ENCODE measurements at places on chromosomes 12 and 14.

GRCh38 chr14:101875727-101876554, 88.4 kb upstream of the DYNC1H1 start:
- no peak for DNase-seq

DNA sequence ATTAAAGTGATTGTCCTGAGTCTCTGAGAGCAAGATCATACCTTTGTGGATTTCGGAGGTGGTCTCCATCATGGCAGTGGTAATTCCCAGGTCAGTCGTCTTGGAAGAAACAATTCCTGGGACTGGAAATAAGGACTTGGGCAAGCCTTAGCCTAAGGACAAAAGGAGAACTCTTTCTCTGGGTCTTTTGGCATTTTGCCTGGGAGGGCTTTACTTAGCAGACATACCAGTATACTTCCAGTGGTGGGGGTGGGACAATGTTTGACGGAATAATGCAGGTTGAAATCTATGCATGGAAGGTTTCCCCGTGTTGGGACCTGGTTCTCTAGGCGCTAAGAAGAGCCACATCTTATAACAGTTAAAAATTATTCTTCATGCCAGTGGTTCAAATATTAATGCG, 70.4 kb upstream of the USP44 start:
- DNase-seq: no peak

GRCh38 chr14:105576525-105577088, 50.2 kb downstream of the TMEM121 start:
- no peak for DNase-seq

DNA sequence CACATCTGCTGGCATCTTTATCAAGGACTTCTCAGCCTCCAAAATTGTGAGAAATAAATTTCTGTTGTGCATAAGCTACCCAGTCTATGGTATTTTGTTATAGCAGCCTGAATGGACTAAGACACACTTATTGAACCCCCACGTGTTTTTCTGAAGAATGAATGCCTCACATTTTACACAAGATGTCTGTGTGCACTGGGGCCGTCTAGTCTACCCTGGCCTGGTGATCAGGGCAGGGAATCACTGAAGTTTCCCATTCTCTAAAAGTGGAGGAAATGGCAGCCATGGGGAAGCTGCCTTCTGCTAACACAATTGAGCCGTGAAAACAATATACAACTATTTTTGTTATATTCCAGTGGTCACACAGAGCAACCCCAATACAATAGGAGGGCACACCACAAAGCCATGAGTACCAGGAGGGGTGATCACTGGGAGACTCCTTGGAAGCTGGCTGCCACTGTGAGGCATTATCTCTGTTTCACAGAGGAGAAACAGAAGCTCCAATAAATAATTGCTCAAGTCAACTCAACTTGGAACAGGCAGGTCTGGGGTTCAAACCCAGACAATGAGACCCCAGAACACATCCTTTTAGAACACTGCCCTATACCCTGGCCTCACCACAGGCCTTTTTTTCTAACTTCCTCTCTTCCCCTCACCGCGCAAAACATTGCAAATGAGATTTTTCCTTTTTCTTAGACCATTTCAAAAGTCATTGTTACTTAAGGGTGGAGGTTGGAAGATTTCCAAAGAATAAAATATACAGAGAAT, 18.3 kb upstream of the LTA4H start:
- no peak for DNase-seq

DNA sequence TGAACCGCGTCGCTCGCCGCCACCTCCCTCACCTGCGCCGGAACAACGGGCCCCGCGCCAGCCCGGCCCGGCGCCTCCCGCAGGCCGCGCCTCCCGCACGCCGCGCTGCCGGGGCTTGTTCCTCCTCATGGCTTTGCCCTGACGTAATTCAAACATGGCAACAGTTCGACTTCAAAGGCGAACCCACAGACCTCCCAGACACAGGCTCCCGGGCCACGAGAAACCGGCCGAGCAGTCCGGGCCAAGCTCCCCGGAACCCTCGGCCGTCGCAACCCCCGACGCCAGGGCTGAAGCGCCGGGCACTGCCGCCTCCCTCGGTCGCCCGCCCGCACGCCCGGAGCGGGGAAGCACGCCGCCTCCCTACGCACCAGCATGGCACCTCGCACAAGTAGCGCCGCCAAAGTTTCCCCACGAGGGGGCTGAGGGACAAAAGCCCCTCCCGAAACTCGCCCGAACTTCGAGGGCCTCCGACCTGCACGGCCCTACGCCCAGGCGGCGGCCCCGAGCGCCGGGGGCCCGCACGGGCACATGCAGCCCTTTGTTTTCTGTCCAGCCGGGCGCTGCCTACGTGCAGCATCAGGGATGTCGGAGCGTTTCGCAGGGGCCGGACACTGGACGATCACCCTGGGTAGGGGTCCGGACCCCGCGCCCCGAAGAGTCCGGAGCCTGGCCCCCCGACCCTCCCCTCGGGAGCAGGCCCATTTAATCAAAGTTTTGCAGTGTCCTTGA, 1.7 kb downstream of the SINHCAF start:
- DNase-seq: peak; percentile 74

DNA sequence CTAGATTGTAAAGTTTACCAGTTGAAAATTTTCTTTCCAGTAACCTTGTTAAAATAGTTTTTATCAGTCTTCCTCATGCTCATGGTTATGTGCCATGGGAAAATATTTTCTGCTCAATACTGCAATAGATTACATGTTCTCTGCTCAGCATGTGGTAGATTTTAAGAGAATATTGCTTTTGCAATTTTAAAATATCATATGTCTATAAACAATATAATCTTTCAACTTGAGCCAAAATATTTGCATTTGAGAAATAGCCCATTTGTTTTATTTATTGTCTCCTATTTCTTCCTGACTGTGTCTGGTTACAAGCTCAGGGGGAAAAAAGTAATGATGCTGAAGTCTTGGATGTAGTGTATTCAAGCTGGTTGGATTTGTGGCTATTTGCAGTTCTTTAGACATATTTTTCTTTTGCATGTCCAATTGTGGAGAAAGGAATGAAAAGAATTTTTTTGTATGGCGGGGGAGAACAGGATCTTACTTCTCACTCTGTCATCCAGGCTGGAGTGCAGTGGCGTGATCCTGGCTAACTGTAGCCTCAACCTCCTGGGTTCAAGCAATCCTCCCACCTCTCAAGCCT, 342.6 kb upstream of the NAV3 start:
- DNase-seq: no peak

DNA sequence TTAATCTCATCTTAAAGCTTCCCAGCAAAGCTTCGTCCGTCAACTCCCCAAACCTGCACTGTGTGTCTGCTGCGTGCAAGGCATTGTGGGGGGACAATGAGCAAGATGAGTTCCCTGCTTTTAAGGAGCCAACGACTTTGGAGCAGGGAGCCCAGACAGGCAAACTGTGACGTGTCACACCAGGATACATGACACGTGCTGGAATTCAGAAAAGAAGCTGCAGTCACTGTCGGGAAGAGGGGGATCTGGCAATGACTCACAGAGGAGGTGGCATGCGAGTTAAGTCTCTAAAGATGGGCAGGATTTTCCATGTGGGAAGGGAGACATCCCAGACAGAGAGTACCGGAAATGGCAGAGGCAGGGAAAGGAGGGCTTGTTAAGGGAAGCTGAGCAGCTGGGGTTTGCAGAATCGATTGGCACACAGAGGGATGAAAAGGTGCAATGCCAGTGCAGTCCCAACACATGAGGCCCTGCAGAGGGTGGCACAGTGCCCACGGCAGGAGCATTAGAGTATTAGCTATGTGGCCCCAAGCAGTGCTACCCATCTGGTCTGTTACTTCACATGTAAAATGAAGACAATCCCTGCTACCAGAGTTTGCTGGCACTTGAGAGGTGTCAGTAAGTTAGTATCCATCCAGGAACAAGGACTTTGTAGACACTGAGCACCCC, 52.9 kb downstream of the SETD3 start:
- DNase-seq: no peak

DNA sequence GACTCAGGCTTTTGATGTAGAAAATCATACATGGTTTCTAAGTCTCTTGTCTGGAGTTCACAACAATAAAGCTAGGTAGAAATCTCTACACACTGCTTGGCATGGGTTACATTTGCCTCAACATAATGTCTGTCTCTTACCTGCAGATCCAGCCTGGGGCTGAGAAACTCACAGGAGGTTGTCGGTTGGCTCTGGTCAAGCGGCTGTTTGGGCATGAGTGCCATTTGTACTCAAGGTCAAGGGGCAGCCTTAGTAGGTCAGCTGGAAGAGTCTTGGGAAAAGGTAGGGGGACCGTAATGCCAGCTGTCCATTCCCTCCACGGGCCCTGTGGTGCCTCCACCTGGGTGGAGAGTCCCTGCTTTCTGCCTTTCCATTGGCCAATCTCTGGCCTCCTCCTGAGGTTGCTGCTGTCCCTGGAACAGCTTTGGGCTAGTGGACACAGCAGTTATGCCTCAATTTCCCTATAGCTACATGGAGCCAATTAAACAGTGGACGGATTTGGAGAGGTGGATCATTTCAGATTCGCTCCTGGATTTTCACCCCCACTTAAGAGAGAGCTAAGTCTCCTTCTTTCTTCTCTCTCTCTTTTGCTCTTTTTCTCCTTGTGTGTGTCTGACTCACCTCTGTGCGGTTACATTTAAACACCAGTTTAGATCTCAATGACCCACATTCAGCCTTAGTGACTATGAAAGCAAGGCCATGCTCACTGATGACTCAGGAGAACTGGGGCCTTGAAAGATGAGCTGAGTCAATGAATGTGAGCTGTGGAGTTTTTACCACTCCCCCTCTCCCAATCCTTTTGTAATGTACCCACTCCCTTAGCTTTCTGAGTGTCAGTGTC, 132.8 kb upstream of the HIF1A start:
- DNase-seq: peak; percentile 87

- DNase-seq: no peak
These were observed 90.3 kb downstream of the STAB2 start for GRCh38 chr12:103677341-103677740.

- no peak for DNase-seq
These were observed 398.5 kb downstream of the FSCB start for GRCh38 chr14:44108601-44109000.

DNA sequence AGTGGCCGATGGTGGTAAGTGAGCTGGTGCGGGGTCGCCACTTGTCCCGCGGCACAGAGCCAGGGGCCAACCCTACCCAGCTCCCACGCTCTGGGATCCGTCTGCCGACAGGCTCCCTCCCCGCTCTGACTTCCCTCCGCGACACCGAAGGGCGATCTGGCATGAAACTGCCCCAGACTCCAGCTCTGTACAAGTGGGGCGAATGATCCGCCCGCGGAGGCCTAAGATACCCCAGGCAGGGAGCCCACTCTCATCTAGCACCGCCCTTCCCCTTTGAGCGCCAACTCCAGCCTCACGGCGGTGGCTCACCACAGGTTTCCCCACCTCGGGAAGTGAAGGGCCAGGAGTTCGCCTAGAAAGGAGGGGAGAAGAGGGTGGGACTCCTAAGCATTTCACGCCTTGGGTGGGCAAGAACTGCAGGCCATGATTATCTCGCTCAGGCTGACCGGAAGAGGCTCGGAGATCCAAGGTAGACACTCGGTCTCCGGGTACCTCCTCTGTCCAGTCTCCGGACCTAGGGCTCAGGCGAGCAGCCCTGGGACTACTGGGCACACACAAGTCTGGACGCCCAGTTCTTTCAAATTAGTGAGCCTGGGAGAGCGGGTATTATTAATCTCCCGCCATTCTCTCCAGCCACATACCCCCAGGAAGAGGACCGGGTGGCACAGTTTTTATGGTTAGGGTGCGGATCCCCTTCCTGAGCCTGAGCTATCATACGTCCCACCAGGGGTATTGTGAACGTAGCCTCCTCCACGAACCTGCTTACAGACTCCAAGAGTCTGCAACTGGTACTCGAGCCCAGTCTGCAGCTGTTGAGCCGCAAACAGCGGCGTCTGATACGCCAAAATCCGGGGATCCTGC, 849 bp downstream of the WNT1 start:
- no peak for DNase-seq

DNA sequence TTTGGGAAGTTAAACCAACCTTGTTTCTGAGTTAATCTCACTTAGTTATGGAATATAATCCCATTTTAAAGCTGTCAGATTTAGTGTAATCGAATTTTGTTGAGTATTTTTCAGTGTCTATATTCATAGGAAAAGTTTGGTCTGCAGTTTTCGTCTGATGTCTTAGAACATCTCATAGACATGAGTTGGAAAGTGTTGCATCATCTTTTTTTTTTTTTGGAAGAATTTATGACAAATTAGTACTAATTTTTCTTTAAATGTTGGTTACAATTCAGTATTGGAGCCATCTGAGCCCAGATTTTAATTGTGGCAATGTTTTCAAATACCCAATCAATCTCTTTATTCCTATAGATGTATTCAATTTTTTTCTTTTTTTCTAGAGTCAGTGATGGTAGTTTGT, 27.9 kb downstream of the C12orf50 start:
- no peak for DNase-seq

DNA sequence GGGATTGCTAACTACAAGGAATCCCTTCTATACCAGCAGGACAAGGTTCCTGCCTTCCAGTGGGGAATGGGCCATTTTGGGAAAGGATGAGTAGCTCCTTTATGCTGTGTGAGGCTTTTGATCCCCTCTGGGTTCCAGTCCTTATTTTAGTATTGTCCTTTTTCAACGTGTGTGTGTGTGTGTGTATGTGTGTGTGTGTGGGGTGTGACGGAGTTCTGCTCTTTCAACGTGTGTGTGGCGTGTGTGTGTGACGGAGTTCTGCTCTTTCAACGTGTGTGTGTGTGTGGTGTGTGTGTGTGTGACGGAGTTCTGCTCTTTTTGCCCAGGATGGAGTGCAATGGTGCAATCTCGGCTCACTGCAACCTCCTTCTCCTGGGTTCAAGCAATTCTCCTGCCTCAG, 27.4 kb downstream of the RAB35 start:
- no peak for DNase-seq

DNA sequence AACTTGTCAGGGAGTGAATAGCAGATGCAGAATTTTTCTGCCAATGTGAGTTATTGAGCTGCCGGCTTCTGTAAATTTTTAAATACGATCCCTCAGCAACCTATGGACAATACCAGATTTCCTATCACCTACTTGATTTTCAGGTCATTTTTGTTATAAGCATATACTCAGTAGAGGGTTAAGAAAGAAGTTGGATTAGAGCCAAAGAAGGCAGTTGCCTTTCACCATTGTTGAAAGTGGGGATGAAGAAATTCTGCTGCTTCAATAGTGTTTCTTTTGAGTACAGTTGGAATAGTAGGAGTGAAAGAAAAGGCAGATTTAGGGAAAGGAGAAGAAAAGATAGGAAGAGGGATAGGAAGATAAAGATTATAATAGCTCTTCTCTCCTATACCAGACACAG, 197.1 kb downstream of the ATP23 start:
- no peak for DNase-seq

DNA sequence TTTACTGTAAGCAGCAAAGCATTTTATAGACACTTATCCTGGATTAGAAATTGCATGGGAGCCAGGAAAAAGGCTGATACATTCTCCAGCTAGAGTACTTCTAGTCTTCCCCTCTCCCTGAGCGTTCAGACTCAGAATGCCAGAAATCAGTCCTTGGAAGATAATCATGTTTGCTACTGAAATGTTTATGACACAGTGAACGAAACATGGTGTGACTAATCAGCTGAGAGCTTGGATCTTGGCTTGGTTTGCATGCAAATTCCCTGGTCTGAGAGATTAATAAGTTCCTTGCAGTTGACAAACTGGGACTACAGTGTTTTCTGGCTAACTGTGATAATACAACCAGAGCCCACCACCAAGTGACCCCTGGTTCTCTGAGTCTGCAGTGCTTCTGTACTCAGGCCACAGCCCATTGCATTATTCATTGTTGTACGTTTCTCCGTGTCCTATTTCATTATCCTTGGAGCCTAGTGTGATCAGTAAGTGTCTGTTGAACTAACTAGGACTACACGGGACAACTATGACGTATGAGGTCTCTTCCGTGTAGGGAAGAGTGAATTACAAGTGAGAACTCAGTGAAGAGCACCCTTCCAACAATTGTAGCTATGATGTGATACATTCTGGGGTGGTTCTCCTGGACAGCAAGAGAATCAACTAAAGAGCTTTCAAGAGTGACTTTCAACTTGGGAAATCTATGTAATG, 34.6 kb upstream of the EVL start:
- no peak for DNase-seq
